Activated CD4-positive, CD25-positive, alpha-beta regulatory T cell (primary cell): ENCODE measurements at places on chromosomes 5 and 9.

GRCh38 chr5:158880483-158881001 is 219.2 kb downstream of the EBF1 start:
- DNase-seq: no peak

GRCh38 chr5:55146080-55146479 is 13.9 kb upstream of the GPX8 start:
- no peak for DNase-seq

GRCh38 chr5:159678657-159679392 is 237.5 kb upstream of the ADRA1B start:
- no peak for DNase-seq

GRCh38 chr9:84493284-84493947 is 152.9 kb upstream of the SLC28A3 start:
- DNase-seq: no peak

DNA sequence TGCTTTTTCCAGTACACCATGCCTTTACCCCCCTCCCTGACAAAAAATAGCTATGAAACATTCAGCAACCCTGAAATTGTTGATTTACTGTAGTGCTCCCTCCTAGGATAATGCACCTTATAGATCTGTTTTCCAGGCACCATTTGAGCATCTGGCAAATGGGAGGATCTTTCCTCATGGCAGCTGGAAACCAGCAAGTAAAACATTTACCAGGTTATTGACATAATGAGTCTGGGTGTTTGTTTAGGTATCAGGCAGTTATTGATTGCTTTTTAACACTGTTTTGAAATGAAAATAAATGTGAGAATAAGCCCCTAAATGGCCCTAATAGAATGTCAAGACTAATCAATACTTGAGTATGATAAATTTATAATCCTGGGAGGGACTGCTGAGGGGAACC is 57.3 kb upstream of the KLF4 start:
- no peak for DNase-seq

- DNase-seq: no peak
These were observed 1.4 kb downstream of the NR3C1 start for GRCh38 chr5:143402017-143402552.
